ENCODE measurements at places on chromosomes 1 and 21.

- DNase-seq, result no peak
These were observed 1.6 kb downstream of the NPR1 start for GRCh38 chr1:153680120-153680403.

- DNase-seq, result no peak
These were observed 125.3 kb upstream of the HMGB4 start for GRCh38 chr1:33738536-33738935.

DNA sequence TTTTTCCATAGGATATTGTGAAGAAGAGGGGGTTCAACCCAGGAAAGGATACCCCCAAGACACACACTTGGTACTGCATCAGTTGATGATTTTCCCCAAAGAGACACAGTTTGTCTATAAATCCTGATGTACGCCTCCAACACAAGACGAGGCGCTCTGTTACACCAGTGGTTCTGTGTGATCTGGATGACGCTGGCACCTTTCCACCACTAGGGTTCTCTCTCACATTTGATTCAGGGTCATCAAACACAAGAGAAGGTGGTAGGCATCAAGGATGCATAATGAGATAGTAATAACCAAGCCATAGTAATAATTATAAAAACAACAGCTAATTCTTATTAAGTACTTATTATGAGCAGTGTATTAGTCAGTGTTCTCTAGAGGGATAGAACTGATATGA lies 508.8 kb upstream of the ZP4 start:
- no peak for DNase-seq

DNA sequence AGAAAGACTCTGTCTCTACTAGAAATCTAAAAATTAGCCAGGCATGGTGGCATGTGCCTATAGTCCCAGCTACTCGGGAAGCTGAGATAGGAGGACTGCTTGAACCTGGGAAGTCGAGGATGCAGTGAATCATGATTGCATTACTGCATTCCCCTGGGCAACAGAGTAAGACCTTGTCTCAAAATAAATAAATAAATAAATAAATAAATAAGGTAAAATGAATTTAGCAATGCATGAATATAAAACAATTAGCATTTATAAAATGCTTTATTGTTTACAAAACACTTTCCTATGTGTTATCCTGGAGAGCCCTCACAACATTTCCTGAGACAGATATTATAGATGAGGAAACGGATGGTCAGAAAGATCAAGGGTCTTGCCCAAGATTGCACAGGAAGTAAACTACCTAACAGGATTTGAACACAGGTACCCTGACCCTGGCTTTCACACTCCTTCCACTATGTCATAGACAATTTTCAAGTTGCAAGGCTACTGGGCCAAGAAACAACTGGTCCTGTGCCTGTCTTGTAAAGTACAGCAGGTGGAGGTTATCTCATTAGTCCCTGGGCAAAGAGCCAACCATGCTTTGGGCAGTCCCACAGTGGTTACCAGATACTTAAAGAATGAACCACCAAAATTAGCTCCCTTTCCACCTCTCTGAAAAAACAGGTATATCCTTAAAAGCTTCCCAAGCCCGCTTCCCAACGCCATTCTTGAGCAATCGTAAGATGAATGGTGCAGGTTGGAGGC lies 15.4 kb upstream of the VSIG8 start:
- no peak for DNase-seq

DNA sequence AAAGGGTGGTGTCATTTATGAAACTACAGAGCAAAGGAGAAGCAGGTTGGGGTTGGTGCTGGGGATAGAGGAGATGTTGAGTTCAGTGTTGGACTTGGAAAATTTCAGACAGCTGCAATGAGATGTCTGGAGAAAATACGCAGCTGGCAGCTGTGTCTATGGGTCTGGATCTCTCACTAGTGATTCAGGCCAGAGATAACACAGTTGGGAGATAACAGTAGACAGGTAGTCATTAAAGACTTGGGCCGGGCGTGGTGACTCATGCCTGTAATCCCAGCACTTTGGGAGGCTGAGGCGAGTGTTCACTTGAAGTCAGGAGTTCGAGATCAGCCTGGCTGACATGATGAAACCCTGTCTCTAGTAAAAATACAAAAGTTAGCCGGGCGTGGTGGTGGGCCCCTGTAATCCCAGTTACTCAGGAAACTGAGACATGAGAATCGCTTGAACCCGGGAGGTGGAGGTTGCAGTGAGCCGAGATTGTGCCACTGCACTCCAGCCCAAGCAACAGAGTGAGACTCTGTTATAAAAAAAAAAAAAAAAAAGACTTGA lies 2.5 kb upstream of the TFAP2E start:
- DNase-seq, result no peak

- DNase-seq, result no peak
These were observed 626.6 kb downstream of the KCNT2 start for GRCh38 chr1:195981448-195982139.

DNA sequence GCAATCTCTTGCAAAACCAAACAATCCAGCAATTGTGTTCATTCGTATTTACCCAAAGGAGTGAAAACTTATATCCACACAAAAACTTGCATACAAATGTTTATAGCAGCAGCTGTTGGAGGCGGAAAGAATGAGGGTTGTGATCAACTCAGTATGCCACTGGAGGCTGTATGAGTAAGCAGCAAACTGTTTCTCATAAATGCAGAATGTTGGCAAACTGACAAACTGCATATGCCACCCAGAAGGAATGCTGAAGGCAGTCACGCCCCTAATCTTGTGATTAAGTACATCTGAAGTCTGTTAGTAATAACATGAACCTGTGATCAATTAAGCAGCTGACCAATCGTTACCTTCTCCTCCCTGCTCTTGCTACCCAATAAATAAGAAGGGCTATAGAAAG lies 60.5 kb upstream of the CR2 start:
- DNase-seq, result no peak

- DNase-seq, result no peak
These were observed 67.6 kb downstream of the MAB21L3 start for GRCh38 chr1:116178837-116179236.

- no peak for DNase-seq
These were observed 33.5 kb upstream of the ADAM30 start for GRCh38 chr1:119929643-119930315.

GRCh38 chr1:85933961-85934360 lies 222.6 kb downstream of the COL24A1 start:
- DNase-seq, result no peak

DNA sequence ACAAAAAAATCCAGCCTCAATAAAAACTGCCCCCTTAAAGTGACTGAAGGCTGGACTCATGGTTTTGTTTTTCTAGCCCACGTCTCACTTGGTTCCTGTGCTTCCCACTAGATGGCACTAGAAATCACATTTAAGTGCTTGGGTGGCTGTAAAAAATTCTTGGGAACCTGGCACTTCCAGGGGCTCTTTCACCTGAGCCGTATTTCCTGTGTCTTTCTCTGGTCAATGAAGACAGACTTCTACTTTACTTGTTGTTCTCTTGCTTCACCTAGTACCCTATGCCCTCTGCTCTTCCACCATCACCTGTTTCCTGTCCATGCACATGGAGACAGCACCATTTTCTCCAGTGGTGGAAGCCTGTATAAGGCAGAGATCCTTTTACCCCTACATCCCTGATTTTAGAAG lies 20.0 kb downstream of the METTL13 start:
- DNase-seq, result peak; percentile 20

- DNase-seq, result no peak
These were observed 66.6 kb upstream of the POU3F1 start for GRCh38 chr1:38113159-38113666.

DNA sequence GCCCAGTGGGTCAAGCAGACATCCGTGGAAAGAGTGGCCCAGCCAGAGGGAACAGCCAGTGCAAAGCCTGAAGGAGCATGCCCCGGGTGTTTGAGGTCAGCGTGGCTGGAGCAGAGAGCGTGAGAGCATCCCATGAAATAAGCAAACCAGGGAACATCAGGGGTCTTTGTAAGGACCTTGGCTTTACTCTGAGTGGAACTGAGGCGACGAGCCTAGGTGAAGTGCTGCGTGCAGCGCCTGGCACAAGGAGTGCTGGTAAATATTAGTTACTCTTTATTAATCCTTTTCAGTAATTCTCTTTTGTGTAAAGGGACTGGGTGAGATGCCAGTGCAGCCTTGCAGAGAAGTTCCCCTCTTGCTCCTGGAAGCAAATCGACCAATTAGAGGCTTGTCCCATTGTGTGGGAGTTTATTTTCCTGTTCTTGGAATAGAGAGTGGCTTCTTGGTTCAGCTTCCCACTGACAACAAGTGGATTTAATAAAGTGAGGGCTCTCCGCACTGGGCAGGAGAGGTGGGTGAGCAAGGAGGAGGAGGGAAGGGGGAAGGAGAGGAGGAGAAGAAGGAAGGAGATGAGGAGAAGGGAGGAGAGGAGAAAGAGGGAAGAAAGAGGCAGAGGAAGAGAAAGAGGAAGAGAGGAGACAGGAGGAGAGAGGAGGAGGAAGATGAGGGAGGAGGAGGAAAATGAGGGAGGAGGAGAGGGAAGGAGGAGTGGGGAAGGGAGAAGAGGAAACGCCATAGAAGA lies 37.6 kb upstream of the DISP3 start:
- no peak for DNase-seq

DNA sequence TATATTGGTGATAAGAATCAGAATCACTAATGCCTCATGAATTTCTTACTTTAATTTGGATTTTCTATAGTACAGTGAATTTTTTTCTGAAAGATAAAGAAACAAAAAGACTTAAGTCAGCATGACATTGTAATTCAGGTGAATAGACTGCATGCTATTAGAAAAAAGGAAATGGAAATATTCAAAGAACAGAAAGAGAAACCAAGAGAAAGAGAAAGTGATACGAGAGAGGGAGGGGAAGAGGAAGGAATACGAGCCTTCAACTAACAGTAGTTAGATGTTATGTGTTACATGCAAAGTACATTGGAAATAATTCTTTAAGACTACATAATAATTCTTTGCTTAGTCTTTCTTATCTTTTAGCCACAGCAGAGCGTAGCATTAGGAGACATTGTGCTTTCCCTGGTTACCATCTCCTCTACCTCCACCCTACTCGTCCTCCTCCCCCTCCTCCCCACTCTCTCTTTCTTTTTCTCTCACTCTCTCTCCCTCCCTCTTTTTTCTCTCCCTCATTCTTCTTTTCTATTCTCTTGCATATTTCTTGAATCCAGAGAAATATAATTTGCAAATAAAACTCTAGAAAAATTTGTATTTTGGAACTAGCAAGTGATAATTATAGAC lies 46.4 kb upstream of the ADGRL4 start:
- no peak for DNase-seq

GRCh38 chr1:214494706-214495105 lies 56.7 kb downstream of the PTPN14 start:
- no peak for DNase-seq

DNA sequence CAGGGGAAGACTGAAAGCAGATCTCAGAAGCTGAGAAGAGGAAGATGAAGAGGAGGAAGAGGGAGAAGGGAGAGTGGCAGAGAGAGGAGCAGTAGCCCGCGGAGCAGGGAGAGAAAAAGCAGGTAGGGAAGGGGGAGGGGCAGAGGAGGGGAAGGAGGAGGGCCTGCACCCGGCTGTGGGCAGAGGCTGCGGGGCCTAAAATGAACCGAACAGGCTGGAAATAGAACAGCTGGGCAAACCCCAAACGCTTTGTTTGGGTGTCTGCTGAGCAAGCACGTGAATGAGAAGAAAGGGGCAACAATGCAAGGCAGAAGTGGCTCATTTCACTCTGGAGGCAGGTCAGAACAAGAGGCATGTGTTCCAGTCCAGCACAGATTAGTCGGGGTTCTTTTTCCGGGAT lies 33.5 kb downstream of the KCNC4 start:
- DNase-seq, result no peak

DNA sequence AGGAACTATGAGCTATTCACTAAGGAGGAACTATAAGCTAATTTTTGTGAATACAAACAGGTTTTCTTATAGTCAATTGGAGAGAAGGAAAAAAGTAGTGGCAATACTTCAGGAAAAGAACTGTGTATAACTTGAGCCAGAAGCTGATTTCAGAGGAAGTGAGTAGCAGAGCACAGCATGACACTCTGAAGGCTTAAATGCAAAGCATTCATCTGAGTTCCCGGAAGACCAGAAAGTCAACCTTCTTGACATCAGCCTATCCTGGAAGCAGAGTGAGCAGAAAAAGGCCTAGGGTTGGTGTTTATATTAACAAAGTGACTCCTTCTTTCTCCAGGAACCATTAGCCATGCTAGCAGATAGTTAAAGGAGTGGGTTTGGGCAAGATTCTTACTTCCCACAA lies 545.2 kb downstream of the MRPL39 start:
- DNase-seq, result no peak

GRCh38 chr1:205915354-205915990 lies 27.8 kb downstream of the SLC26A9 start:
- DNase-seq, result no peak

- DNase-seq, result no peak
These were observed 40.4 kb upstream of the SLC30A1 start for GRCh38 chr1:211619033-211619996.

- peak; percentile 43 for DNase-seq
These were observed 180.7 kb upstream of the SGIP1 start for GRCh38 chr1:66353257-66353656.

DNA sequence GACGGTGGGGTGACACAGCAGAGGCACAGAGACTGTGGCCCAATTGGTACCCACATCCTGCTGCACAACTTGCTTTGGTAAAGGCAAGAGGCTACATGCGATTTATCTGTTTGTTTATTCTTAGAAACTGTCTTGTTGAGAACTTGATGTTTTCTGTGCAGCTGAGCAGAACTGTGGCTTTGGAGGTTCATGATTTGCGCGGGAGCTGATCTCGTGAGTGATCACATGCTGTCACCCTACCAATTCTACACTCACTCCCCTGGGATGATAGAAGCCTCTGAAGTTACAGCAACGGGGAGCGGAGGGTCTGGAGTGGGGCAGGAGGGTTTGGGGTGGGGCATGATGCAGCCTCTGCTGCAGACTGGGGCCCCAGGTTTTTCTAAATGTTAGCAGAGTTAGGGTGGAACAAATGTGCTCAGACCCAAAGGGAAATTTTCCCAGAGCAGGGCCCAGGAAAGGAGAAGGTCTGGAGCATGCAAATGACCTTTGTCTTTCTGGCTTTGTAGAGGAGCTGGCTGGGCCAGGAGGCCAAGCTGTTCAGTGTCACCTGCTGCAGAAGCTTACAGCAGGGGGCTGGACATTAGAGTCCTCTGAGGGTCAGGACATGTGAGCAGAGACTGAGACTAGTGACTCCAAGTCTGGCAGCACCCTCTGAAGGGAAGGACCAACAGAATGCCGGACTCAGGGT lies 83.6 kb downstream of the GRIK3 start:
- DNase-seq, result no peak

DNA sequence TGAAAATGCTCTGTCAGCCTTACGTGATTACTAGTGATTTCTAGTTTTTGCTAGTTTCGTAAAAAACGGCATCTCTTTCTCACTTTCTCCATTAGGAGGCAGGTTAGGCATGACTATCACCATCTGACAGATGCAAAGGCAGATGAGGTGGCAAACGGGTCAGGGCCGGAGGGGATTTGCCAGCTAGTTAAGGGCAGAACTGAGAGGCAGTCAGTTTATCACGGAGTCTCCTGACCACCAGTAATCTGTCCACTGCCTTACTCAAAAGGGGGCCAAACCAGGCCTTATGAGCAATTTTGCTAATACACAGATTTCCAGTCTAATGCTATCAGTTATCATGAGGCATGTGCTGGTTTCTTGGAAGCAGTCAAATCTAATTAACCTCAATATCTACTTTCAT lies 159.3 kb downstream of the TSEN15 start:
- no peak for DNase-seq
